ENCODE measurements at places on chromosomes 4 and X. TPM values are rescaled to one million over a fixed set of nuclear protein-coding genes. Genes with fewer than 3 reads are reported as not detected.

OTC gene
- total RNA-seq: 70.6 TPM

DCAF8L2 gene
- not detected for total RNA-seq

GJB1 gene
- total RNA-seq: 54.0 TPM

SERPINA7 gene
- total RNA-seq: not detected

LAS1L gene
- total RNA-seq: 25.1 TPM

NLGN4X gene
- 2.7 TPM for total RNA-seq

SPIN4 gene
- total RNA-seq: 2.7 TPM

FABP2 gene
- total RNA-seq: 406 TPM

CLNK gene
- not detected for total RNA-seq
